ENCODE measurements at places on chromosomes 5 and 9. TPM values are rescaled to one million over a fixed set of nuclear protein-coding genes. Genes with fewer than 3 reads are reported as not detected.

GRCh38 chr5:13662626-13663025 is 281.9 kb downstream of the DNAH5 start:
- DNase-seq: no peak

GRCh38 chr5:81202655-81203054 is 30.5 kb upstream of the CKMT2 start:
- DNase-seq: no peak

DNA sequence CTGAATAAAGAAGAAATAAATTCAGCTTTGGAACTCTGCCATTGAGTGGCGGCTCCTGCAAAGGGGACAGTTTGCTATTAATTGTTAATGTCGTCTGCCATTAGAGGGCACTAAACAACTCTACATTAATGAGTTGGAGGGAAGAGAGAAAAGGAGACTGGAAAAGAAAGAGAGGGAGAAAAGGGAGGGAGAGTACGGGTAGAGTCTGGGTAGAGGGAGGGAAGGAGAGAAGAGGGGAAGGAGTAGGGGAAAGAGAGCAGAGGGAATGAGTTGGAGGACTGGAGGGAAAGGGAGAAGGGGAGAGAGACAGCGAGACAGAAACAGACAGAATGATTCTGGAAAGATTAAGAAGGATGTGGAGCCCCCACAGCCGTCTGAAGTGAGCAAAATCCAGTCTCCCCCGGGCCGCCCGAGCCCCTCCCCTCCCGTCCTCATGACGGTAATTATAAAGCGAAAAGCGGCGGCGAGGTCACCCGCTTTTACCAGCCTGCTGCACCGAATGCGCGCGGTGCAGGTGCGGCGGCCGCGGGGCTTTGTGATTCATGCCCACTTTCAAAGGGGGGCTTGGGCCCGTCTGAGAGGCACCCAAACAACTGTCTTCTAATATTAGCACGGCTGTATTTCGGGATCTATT is 1.9 kb upstream of the FST start:
- no peak for DNase-seq

GRCh38 chr5:33310451-33310850 is 130.3 kb upstream of the TARS1 start:
- no peak for DNase-seq

GRCh38 chr9:80094176-80094771 is 522.5 kb downstream of the TLE4 start:
- no peak for DNase-seq

GRCh38 chr5:145685417-145685816 is 149.7 kb downstream of the PRELID2 start:
- DNase-seq: no peak

DNA sequence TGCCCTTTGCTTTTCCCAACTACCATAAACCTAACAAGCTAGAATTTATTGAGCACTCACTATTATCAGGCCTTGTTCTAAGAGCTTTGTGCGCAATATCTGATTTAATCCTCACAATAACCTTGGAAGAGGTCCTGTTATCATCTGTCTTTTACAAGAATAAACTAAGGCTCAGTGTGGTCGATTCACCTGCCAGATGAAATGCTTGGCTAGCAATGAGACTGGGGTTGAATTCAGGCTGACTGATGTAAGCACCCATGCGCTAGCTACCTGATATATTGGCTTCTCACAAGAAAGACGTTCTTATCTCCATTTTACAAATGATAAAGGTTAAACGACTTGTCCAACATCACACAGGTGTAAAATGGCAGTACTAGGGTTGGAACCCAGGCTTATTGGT is 37.4 kb downstream of the FAT2 start:
- no peak for DNase-seq

- DNase-seq: no peak
Measured at GRCh38 chr9:98328141-98328540, 72.7 kb upstream of the TBC1D2 start.

GRCh38 chr5:43014522-43014921 is 25.6 kb downstream of the ANXA2R start:
- no peak for DNase-seq

- DNase-seq: no peak
Measured at GRCh38 chr9:1366276-1366675, 316.1 kb downstream of the DMRT2 start.

GRCh38 chr9:5288591-5288990 is 15.9 kb downstream of the RLN2 start:
- DNase-seq: no peak

GRCh38 chr9:7216004-7216841 is 458.4 kb downstream of the KDM4C start:
- no peak for DNase-seq

- no peak for DNase-seq
Measured at GRCh38 chr5:130136300-130136699, 232.0 kb downstream of the CHSY3 start.

DNA sequence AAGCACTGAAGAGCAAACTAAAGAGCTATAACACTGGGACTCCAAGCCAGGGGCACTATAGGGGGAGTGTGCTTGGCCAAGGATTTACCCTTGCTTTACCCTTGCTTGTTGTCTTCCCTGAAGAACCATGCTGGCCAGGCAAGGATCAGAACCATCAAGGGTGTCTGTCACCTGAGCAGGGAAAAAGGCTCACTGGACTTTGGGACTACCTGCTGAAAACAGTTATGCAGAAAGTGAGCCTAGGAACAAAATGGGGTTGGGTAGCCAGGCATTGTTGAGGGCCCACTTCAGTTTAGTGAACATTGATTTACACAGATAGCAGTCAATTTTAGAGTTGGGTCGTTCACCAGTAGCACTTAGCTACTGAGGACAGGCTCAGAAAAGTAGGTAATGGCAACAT is 8.0 kb upstream of the TMEM171 start:
- DNase-seq: no peak

- no peak for DNase-seq
Measured at GRCh38 chr9:131595696-131596429, 50.5 kb downstream of the PRRT1B start.

- DNase-seq: no peak
Measured at GRCh38 chr5:128965638-128966302, 482 bp downstream of the SLC27A6 start.

DNA sequence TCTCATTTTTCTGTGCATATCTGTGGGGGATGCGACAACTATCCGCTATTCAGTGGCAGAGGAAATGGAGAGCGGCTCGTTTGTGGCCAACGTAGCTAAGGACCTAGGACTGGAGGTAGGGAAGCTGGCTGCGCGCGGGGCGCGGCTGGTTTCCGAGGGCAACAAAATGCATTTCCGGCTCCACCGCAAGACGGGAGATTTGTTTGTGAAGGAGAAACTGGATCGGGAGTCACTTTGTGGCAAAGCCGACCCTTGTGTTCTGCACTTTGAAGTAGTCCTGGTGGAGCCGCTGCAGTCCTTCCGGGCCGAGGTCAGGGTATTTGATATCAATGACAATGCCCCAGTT is 320 bp downstream of the PCDHB1 start:
- DNase-seq: no peak

DNA sequence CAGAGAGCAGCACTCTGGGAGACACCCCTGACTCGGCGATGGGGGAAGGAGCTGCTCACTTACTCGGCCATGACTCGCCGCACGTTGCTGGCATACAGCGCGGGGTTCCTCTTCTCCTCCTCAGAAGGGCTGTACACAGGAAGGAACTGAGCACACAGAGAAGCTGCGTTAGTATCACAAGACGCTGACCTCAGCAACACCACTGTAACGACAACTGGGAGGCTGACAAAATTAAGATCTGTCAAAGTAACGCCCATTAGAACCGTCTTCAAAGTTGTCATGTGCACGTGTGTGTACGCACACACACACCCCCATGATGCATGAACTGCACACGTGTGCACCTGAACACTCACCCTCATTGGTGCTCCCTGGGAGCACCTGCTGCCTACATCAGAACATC is 32.1 kb upstream of the SLC6A3 start:
- no peak for DNase-seq

DNA sequence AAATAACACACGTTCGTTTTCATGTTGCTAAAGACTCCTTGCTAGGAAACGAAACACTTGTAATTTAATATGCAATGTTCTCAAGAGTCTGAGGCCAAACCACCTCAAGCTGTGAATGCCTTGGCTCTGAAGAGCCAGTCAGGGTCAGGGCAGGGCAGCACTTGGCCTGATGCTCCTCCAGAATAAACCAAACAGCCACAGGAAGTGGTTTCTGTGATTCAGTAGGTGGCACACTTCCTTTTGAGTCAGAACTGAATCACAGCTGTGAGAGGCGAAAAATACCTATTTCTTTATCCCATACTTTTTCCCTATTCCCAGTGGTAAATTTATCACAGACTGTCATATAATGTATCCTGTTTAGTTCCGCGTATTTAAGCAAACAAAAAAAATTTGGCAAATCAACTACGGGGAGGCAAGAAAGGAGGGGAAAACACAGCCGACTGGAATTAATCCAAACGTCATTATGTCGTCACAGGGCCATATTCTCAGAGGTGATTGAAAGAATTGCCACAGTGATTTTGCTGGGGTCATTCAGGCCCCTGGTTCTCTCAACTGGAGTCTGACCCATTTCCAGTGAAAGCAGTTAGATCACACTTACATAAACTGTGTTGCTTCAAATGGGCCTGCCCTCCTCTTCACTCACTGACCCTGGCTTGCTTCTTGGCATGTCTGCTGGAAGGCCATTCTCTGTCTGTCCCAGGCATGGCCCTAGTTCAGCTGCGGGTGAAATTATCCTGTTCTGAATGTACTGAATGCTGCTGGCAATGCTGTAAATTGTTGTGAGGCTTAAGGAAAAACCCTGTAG is 71.2 kb downstream of the ARRDC3 start:
- peak; percentile 87 for DNase-seq

- DNase-seq: no peak
Measured at GRCh38 chr5:597871-598563, 14.1 kb upstream of the CEP72 start.

DNA sequence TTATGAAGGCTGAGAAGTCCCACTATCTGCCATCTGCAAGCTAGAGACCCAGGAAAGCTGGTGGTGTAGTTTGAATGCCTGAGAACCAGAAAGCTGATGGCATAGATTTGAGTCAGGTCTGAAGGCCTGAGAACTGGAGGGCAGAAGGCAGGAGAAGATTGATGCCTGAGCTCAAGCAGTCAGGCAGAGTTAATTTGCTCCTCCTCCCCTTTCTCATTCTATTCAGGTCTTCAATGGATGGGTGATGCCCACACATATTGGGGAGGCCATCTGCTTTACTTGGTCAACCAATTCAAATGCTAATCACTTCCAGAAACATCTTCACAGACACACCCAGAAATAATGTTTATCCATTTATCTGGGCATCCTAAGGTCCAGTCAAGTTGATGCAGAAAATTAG is 87.6 kb upstream of the CPLX2 start:
- DNase-seq: no peak

Gene SAPCD2
- total RNA-seq: 13.5 TPM

Gene NTNG2
- 0.08 TPM for total RNA-seq

Gene PITX1
- 0.64 TPM for total RNA-seq

Gene RAB3C
- 1.1 TPM for total RNA-seq

Gene PTGDS
- 20.1 TPM for total RNA-seq

Gene NRG2
- total RNA-seq: 5.7 TPM

Gene C5orf58
- not detected for total RNA-seq

All from suprapubic skin (tissue), 4 donors.